Daoy (cell line): ENCODE measurements at places on chromosomes 6 and 20. TPM values are rescaled to one million over a fixed set of nuclear protein-coding genes. Genes with fewer than 3 reads are reported as not detected.

DNA sequence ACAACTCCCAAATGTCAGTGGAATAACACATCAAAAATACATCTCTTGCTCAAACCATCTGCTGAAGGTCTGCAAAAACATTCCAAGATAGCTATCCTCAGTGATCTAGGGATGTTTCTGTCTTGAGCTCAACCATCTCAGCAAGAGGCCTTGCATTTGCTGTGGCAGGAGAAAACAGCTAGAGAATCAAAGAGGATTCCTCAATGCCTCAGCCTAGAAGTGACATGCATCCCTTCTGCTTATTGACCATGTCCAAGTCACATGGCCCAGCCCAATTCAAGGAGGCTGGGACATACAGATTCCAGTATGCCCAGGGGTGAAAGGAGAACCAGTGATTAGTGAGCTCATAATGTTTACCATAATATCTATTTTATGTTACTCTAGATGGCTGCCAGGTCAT, 269.5 kb downstream of the PLCB1 start:
- DNase-seq = no peak

The RAB23 gene
- total RNA-seq = 20.6 and 26.4 TPM in 2 replicates

The SYNJ2 gene
- total RNA-seq = 155 and 177 TPM in 2 replicates

- peak; percentile 21 for DNase-seq
Measured at GRCh38 chr6:117280922-117281321, 15.6 kb downstream of the VGLL2 start.

GRCh38 chr20:11234181-11234580, 560.4 kb upstream of the JAG1 start:
- DNase-seq = peak; percentile 20

DNA sequence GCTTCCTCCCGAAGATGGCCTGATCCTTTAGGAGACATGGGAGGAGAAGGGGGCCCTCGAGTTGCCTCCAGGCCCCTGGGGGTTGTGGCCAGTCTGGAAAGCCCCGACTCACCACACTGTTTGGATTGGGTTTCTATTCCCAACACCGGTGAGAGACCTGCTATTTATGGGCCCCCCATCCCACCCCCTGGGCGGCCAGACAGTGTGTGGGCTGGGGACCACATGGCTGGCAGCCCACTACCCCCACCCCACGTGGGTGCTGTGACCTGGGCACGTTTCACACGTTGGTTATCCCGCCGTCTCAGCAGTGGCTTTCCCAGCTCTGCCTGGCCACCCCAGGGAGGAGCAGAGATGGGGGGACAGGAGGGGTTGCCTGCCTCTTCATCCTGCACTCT, 116.1 kb downstream of the VEGFA start:
- DNase-seq = peak; percentile 82

- no peak for DNase-seq
Measured at GRCh38 chr6:45668705-45669104, 291.0 kb upstream of the SUPT3H start.

The MEI4 gene
- 0.11 and 0.45 TPM in 2 replicates for total RNA-seq
